ENCODE measurements at places on chromosomes 1 and 21.

DNA sequence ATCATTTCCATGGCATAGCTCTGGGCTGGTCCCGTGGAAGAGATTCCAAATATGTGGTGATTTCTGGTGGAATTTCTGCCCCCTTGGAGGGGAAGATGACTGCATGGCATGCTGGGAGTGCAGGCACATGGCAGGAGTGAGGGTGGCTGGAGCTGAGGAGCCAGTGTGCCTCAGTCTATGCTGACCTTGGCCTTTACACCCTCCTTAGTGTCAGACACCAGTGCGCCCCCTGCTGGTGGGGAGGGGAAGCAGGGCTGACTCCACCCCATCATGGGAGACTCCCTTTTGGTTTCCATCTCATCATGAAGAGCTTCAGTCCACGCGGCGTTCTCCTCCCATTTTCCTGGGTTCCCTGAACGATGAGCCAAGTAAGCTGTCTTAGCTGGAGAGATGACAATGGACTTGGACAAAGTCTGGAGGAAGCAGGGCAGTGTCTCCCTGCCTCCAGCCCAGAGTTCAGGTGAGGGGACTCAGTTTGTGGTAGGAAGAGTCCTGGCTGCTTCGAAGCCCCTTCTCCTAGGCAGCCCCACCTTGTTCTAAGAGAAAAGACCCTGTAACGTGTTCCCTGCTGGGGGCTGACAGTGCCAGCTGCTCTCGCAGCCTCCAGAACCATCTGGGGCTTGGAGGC lies 10.3 kb downstream of the ALX3 start:
- DNase-seq: no peak

- no peak for DNase-seq
These were observed 8.0 kb downstream of the CHODL start for GRCh38 chr21:18252680-18253079.

- no peak for DNase-seq
These were observed 148.7 kb downstream of the HHIPL2 start for GRCh38 chr1:222399197-222399596.

DNA sequence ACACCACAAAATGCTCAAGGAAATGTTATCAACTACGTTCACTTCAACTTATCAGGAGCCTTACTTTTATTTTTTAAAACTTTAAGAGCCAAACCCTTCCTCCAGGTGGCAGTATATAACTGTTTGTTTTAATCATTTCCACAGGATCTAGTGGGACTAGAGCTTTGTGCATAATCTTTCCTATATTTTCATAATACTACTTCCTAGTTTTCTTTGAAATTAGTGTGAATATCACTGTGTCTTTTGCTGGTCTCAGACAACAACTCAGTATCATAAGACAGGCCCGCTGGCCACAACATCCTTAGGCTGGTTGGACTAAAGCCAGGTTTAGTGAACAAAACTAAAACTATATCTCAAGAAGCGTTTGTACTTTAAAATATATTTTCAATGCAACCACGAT lies 145.5 kb downstream of the TIAM1 start:
- DNase-seq: no peak

DNA sequence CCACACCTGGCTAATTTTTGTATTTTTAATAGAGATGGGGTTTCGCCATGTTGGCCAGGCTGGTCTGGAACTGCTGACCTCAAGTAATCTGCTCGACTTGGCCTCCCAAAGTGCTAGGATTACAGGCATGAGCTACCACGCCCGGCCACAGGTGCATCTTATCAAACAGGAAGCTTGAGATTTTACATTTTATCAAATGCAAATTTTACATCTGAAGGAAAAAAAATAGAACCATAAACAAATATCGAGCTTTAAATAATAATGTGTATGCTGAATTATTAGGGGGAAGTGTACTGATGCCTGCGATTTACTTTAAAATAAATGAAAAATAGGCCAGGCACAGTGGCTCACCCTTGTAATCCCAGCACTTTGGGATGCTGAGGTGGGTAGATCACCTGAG lies 16.6 kb upstream of the BRWD1 start:
- DNase-seq: no peak
